ENCODE measurements at places on chromosomes 13 and 19. TPM values are rescaled to one million over a fixed set of nuclear protein-coding genes. Genes with fewer than 3 reads are reported as not detected.

KLK14 gene
- total RNA-seq, result 0.46 TPM

GPC6 gene
- 31.4 TPM for total RNA-seq

FAM98C gene
- 22.0 TPM for total RNA-seq

CLEC17A gene
- 2.3 TPM for total RNA-seq

GRCh38 chr13:51155776-51156515 is 44.9 kb upstream of the C13orf42 start:
- H3K27ac ChIP-seq, result no peak overlapping the region
- H3K4me1 ChIP-seq, result no peaks in the 10 kb centered on the region
- DNase-seq, result no peak
- no peak overlapping the region for H3K4me3 ChIP-seq
- H3K27me3 ChIP-seq, result no peaks in the 10 kb centered on the region
